ENCODE measurements at places on chromosomes 1 and 21. TPM values are rescaled to one million over a fixed set of nuclear protein-coding genes. Genes with fewer than 3 reads are reported as not detected.
A peak's percentile ranks its signal among the peaks of the same experiment; 100 is the strongest.

TMEM61 gene
- not detected for total RNA-seq

GRCh38 chr1:151843398-151843797 is 3.8 kb upstream of the C2CD4D start:
- no peak for DNase-seq

DNA sequence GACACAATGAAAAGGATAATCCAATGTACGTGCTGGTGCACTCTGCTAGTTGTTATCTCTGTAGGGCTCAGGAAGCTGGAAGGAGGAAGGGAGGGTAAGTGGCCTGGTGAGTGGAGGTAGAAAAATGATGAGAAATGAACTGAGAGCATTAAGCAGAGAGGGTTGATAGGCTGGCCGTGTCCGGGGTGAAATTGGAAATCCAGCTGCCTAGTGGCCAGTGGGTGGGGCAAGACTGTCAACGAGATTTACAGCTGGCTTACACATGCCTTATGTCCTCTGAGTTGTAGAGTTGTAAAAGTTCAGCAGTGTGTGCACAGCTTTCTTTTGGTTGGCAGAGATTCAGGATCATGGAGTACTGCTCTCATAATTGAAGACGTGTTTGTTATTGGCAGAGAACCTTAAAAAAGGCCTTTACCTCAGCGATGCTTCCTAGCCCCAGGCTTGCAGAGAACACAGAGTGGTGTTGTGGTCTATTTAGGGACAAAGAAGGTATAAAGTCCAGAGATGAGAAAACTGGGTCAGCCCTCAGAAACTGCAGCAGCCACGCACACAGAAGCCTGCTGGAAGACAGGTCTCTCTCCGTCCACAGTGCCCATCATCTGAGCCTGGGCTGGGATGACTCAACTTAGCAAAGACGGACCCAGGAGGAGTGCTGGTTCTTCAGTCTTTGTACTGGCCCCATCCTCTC is 132.4 kb downstream of the EDEM3 start:
- DNase-seq: peak; percentile 47

- no peak for DNase-seq
Observed at GRCh38 chr21:32089766-32090165, 189.1 kb downstream of the MIS18A start.
